SW 1271 (cell line): ENCODE measurements at places on chromosomes 1 and 21.

GRCh38 chr1:62362061-62362917 lies 43.1 kb upstream of the KANK4 start:
- no peak for DNase-seq

DNA sequence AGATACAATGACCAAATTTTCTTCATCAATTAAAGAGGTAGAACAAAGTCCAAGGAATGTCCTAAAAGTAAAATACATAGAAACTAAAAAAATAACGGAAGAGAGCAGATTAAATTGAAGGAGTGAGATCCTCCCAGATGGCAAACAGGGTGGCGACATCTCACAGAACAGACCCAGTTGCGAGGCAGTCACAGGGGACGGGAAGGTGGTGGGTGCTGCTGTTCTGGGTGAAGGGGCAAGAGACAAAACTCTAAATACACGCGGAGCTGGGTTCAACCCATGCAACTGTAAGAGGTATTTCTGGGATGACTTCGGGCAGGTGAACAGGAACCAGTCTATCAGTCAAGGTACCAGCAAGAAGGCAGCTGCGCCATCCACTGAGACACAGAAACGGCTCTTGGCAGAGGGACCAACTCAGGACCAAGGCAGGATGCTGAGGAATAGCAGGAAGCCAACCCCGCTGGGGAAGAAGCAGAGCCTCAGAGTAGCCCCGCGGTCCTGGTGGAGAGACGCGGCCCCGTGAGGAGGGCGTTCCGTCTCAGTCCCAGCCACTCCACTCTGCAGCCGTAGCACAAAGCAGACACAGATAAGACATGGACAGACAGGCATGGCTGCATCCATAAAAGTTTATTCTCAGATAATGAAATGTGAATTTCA lies 32.2 kb downstream of the WDR4 start:
- no peak for DNase-seq

GRCh38 chr1:35641233-35641866 lies at the start of gene PSMB2:
Gene PSMB2 (minus strand): TSS chr1:35641526. CDS start chr1:35641432, 94 bp downstream.
- peak; percentile 80 for DNase-seq

- DNase-seq, result no peak
Observed at GRCh38 chr1:3011631-3012455, 9.4 kb upstream of the ACTRT2 start.

DNA sequence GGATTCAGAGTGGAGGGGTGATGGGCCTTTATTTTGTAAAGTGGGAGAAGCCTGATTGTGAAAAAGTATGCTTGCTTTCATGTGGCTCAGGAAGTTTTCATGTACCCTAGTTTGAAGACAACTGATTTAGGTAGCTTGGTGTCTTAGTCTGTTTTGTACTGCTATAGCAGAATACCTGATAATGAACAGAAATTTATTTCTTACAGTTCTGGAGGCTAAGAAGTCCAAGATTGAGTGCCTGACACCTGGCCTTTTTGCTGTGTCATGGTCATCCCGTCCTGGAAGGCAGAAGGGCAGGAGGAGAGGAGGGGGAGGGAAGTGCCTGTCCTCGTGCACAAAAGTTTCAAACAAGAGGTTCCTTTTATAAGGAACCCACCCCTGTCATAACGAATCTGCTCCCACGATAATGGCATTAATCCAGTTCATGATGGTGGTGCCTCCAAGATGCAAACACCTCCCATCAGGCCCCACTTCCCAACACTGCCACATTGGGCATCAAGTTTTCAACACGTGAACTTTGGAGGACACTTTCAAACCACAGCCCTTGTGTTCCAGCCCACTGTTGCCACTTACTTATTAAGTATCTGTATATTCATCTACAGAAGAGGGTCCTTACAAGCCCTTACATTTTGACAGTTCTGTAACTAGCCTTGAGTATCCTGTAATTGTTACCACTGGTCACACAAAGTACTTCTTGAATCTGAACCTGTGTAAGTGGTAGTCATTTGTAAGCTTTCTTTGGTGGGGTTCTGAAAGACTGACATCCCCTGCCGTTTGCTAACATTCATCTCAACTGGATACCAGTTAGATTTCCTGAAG lies 9.5 kb downstream of the UCK2 start:
- no peak for DNase-seq

DNA sequence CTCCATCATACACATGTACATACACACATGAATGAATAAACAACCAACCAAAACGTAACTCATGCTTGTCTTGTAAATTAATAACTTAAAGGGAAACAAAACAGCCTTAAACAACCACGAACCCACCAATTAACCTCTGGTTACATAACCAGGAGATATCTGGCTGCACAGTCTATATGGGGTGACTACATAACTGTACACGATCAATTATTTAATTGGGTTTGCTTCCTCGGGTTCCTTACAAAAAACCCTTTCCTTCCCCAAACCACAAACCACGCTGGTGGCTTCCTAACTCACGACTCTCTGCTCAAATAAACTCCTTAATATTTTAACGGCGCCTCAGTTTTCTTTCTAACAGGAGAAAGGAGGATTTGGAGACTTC lies 744 bp downstream of the ZNF670 start:
- peak; percentile 67 for DNase-seq

DNA sequence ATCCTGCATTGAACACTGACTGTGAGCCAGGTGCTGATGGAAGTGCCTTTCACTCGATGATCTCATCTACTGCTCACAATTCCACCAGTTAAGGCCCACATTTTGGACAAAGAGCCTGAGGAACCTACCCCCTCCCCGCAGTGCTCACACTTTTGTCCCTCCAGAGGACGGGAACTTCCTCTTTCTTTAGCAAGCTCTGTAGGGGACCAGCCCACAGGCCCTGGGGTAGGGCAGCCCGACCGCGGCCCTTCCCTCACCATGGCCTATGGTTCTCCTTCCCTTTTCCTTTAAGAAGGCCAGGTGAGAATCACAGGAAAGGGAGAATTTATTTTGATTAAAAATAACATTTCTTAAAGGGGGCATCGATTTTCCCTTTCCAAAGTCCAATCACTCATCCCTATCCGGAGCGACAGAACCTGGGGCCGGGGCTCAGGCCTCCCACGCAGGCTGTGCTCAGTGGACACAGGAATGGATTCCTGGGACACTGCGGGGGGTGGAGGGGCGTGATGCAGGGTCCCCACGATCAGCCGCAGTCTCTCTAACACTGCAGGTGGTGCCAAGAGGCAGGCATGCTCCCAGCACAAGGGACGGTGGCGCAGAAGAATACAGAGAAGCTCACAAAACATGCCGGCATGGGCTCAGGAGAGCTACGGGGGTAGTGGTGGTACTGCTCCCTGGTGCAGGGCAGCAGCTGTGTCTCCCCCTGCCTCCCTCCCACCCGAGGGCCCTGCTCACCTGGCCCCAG lies 8.9 kb upstream of the KCNE1 start:
- no peak for DNase-seq

- DNase-seq, result peak; percentile 30
Observed at GRCh38 chr1:200306944-200307754, 102.7 kb downstream of the ZNF281 start.

DNA sequence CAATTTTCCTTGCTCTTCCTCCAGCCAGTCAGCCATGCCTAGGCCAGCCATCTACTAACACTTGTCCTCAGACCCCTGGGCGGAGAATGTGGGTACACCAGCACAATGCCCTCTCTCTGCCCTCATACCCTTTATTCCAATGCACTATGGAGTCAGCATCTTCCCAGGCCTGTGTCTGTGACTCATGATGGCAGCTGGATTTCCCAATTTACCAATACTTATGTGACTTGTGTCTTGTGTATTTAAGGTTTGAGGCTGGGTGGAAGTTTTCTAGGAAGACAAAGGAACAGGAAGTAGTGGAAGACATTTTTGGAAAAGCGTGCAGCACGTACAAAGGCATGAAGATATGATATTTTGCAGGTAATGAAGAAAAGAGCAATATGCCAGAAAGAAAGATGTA lies 114.3 kb downstream of the NMNAT2 start:
- no peak for DNase-seq

DNA sequence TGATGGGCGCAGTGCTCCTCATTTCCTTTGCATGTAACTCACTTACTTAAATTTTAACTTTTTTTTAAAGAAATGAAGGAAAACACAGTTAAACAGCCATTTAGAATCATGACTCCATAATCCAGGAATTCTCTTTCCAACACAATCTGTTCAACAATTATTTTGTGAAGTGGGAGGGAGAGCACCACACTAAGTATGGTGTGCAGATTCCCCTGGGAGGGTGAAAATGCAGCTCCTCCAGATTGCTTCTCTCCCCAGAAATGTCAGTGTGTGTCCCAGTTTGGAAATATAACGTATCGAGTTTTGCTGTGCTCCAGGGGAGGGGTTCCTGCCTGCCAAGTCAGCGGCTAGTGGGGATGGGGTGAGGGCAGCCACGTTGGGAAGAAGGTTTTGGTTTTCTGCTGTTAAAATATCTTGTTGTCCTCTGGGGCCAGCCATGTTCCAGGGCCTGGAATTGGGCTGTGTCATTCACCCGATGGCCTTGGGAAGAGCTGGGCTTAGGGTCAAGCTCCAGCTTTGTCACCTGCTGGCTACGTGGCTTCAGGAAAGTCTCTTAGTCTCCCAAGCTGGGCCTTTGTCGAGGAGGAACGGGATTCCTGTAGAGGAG lies 17.3 kb upstream of the DISP3 start:
- DNase-seq, result no peak

DNA sequence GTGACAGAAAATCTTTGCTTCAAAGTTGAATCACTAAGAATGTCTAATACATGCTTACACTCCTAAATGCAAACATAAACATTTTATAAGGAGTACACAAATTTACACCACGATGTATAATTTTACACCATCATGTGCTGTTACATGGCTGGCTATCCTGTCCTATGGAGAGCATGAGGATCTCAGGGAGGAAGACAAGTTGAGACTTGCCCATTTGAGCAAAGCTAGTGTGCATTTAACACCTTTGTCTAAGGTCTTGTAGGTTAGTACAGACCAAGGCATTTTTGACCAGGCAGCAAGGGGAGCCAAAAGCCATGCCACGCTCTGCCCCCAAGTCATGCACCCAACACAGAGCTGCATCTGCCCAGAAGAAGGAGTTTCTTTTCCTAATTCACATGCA lies 14.5 kb upstream of the COG2 start:
- no peak for DNase-seq

DNA sequence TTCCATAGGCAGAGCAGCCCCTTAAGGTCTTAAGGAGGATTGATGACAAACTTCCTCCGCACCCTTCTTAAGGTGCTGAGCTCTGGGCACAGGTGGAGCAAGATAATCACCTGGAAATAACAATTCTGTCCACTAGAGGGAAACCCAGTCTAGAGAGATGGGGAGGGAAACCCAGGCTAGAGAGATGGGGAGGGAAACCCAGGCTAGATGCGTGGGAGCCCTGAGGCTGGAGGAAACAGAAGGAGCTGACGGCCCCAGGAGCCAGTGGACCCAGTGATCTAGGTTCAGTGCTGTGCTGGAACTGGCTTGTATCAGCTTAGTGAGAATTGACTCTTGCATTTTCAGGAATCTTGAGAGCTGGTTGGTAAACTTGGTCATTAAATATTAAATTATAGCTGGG lies 17.8 kb upstream of the MYCL start:
- no peak for DNase-seq

DNA sequence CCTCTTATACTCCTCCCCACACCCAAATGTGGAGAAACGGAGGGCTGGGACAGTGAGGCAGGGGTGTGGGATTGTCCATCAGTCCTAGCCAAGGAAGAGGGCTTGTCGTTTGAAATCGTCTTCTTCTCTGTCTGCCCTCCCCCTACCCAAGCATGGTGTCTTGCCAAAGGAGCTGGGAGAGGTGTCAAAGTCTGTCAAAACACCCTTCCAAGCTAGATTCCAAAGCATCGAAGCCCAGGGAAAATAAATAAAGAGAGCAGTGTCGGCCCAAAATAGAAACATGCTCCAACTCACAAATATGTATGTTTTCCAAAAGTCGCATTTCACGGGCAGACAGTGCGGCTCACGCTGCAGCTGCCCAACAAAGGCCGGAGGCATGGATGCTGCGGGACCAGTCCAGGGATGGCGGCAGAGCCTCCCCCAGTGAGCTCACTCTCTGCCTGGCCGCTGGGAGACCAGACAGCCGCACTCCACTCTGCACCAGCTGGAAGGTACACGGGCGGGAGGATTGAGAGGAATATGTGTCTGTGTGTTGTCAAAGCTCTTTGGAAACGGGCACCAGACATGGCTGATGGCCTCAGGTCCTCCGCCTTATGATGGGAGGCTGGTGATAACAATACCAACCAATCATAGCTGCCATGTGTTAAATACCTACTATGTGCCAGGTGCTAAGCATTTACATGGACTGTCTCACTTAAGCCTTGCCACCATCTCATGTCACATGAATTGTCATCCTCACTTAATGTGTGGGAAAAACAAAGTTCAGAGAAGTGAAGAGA lies 3.9 kb downstream of the DISP3 start:
- no peak for DNase-seq

DNA sequence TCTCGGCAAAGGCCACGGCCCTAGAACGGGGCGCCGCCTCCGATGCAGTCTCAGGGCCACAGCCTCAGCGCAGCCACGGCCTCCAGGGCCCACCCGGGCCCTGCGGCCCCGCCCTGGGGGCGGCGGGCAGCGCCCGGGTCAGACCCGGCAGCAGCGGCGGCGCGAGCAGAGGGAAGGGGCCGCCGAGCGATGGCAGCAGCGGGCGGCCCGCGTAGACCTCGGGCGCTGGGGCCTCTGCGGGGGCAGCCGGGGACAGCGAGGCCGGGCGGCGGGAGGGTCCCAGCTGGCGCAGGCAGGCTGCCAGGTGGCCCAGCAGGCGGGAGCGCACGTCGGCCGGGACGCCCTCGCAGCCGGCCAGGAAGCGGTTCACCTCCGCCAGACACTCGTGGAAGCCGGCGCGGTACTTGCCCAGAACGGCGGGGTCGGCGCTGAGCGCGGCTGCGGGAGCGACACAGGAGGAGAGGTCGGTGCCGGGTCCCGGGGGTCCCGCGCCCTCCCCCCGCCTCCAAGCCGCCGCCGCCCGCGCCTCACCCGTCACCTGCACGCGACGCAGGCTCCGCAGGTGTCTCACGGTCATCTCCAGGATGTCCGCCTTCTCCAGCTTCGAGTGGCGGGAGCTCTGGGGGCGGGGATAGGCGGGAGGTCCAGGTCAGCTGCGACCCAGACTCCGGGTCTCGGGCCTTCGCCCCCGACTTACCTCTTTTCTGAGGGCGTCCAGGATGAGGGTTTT lies 737 bp downstream of the HES4 start:
- DNase-seq, result no peak

DNA sequence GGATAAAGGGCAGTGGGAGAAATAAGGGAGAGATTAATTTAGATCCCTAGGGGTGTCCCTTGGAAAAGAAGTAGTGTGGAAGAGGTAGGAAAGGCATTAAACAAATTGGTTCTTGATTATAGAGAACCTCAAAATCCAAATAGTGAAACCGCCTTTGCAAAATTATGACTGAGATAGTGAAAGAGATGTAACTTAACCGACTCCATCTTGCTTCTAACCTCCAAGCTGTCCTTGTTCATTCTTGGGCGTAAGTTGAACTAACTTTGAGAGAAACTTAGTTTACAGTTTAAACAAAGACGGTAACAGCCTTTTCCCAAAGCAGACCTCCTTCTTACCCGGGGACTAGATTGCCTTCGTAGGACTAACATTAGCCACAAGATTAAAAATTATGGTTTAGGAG lies 3.2 kb upstream of the RAB3GAP2 start:
- no peak for DNase-seq

GRCh38 chr1:192131914-192132313 lies 26.3 kb upstream of the RGS18 start:
- no peak for DNase-seq

GRCh38 chr1:243672539-243673074 lies 177.4 kb downstream of the AKT3 start:
- no peak for DNase-seq
